ENCODE measurements at places on chromosomes 3 and 15.
A peak's percentile ranks its signal among the peaks of the same experiment; 100 is the strongest.

- DNase-seq: peak; percentile 1
Observed at GRCh38 chr15:94526071-94526689, 294.8 kb downstream of the MCTP2 start.

GRCh38 chr3:131402391-131403039 is 20.9 kb downstream of the NUDT16 start:
- no peak for DNase-seq

DNA sequence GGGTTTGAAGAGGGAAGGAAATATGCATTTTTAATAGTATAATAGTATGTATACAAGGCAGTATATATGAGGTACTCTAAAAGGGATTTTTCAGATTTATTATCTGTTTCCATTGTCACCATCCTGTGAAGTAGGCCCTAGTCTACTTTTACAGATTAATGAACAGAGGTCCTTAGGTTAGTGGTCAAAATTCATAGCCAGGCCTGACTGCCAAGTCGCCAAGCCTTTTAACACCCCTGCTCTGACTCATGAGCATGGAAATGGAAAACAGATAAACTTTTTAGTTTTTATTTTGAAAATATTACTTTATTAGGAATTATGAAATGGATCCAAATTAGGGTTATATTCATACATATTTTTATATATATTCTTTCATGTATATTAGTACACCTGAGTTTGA is 146.9 kb downstream of the BBX start:
- no peak for DNase-seq

- DNase-seq: no peak
Observed at GRCh38 chr3:147355084-147355752, 51.1 kb downstream of the ZIC4 start.

DNA sequence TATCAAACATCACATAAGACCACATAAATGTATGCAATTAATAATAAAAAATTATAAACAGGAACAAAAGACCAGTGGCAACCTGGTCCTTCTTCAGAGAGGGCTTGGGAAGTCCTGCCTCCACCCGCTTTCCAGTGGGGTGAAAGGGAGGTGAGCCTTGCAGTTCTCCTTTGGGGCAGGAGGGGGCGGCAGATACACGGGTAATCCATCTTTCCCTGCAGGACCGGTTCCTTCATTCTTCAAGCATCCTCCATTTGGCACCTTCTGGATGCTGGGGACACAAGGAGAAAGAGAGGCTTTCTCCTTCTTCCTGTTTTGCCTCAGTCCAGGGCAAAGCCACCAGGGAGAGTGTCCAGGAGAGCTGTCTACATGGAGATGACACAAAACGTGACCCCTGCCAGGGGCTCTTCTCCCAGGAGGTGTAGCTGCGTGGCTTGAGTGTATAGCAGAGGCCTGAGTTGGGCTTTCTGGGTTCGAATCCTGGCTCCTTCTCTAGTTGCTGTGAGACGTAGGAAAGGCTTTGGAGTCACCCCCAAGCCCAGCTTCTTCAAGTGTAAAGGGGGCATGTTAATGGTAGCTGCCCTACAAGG is 23.2 kb downstream of the RPLP1 start:
- DNase-seq: peak; percentile 77

- DNase-seq: peak; percentile 94
Observed at GRCh38 chr3:30511524-30512251, 94.7 kb upstream of the TGFBR2 start.

GRCh38 chr15:61106044-61106834 is 122.9 kb downstream of the RORA start:
- DNase-seq: no peak

GRCh38 chr3:8723612-8724011 is 10.0 kb upstream of the CAV3 start:
- DNase-seq: no peak

Measured in brain microvascular endothelial cell (primary cell).